ENCODE measurements at places on chromosomes 5 and 9.

GRCh38 chr9:18459962-18460584 lies 13.9 kb upstream of the ADAMTSL1 start:
- peak; percentile 96 for DNase-seq

GRCh38 chr9:78030296-78030552 lies 1.4 kb downstream of the GNAQ start:
- DNase-seq = no peak

DNA sequence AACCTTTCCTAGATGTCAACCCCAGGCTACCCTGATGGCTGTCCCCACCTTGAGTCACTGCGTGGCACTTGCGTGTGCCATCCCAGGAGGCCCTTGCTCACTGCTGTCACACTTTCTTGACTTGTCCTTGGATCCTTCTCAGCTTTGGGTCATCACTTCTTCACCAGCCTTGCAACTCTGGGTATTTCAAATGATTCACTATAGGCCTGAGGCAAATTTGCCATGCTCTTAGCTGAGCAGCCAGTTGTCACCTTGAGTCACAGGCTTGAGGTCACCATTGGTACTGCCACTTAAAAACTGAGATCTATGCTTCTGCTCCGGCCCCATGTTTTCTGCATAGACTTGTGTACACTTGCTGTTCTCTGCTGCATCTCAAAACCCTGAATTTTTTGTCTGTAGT lies 84.7 kb downstream of the BASP1 start:
- DNase-seq = no peak

DNA sequence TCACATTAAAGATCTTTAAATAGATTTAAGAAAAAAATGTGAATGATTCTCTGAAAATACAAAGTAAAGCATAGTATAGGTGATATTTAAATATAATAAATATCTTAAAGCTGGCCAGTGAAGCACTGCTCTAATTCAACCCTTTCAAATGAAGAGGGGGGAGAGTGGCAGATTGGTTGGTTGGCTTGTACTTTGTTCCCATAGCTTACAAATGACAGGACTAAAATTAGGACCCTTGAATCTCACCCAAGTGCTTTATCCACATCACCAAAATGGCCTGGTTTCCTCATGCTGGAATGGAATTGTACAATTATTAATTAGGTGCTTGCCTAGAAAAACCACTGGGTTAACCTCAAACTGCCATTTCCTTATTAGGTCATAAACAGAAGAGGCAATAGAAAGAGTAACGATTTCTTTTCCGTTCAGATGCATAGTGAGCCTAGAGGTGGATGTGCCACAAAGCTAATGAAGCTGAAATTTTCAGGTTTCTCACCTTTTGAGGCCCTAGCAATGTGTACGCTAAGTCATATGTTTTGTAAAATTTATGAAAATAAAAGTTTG lies 354.5 kb upstream of the CDH6 start:
- no peak for DNase-seq

- no peak for DNase-seq
Measured at GRCh38 chr5:77936365-77936693, 160.2 kb upstream of the TBCA start.
